NCI-H1694 treated with DMSO at 0.1 percent for 48 hours (cell line): ENCODE measurements at places on chromosomes 5 and 9.

DNA sequence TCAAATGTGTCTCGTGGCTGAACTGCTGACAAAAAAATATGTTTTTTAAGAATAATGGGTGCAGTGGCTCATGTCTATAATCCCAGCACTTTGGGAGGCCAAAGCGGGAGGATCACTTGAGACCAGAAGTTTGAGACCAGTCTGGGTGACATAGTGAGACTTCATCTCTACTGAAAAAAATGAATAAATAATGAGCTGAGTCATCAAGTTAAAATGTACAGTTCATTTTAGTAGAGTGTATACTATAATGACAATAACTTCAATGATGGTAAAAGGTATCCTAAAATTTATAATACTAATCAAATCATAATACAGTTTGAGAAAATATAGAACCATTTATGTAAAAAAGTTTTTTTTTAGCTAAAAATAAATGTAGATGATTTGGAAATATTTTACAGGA, 37.9 kb upstream of the TJP2 start:
- no peak for DNase-seq

DNA sequence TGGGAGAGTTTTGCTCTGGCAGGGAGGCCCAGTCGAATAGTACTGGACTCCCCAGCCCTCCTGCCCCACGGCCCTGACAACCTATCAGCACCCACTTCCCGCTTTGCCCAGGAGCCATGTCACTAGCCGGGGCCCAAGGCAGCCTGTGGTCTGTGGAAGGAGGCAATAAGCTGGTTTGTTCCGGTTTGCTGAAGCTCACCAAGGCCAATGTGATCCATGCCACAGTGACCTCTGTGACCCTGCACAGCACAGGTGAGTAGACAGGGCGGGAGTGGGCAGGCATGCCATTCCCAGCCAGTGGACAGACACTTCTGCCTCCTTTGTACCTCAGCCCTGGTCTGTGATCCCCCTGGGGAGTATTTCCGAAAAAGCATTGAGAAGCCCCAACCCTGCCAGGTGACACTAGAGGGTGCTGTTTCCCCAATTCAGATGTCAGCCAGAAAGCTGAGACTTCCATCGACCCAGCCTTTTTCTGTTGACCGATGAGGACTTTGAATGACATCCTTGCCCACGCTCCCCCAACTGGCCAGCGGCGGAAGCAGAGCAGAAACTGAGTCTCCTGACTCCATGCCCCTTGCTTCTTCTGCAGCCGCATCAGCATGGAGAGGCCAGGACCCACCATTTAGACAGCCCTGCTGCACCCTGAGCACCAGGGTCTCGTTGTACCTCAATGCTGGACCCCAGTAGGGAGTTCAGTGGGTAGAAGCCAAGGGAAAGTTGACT, 9.6 kb downstream of the PCYOX1L start:
- peak; percentile 38 for DNase-seq

- no peak for DNase-seq
Measured at GRCh38 chr5:142221091-142221860, 103.5 kb downstream of the SPRY4 start.

DNA sequence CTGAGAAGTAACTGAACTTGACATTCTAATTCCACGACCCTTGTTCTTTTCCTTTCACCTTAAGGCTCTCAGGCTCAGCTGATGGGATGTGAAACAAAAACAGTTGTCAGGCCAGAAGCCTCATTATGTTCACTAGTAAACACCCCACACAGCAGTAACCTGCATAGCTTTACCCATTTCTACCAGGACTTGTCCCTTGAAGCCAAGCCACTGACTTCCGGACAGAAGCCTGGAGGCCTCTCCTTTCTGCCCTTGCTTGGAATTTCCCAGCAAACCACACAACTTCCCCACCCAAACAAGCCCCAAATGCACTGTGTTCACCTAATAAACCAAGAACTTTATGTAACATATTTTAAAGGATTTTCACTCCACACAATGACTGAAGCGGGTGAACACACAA, 19.6 kb downstream of the PRUNE2 start:
- no peak for DNase-seq

DNA sequence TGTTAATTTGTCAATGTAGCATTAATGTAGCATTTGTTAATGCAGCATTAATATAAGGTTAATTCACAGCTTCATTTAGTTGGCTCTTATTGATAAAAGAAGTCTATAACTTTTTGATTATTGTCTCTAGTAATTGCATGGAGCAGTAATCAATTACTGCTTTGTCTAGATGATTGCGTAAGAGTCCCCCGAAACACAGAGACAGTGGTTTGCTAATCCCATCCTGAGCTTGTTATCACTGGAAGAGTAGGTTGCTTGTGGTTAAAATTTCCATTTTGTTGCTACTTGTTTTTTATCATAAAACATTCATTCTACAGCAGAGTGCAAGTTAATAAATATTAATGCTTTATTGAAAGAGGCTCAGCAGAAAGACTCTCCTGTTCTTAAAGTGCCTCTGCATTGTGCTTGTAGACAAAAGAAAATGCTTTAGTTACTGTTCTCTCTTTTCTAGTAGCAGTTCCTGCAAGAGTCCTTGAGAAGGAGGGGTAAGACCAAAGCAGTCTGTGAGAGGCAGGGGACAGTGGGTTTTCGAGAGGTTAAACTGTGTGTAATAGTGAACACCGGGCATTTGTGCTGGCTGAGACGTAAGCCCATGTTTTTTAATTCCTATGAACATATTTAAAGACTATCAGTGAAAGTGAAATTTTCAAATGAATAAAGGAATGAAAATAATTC, 291.7 kb downstream of the TRPM3 start:
- DNase-seq = no peak

DNA sequence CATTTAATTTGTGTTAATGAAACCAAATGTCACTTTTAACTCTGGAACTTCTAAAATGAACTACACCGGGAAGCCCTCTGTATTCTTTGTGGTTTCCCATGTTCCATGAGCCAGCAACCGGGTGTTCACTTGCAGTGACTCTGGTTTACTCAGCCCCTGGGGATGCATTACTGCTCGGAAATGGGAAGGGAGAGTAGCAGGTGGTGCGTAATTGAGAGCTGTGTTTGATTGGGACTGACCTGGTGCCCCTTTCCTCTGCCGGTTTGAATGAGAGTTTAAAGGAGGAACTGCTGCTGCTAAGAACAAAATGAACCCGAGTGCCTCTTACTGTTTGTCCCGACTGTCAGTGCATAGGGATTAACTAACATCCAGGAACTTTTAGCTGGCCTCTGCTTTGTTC, 100.1 kb upstream of the DHFR start:
- DNase-seq = peak; percentile 58

GRCh38 chr9:108386859-108387384, 468.9 kb downstream of the ACTL7B start:
- DNase-seq = no peak

DNA sequence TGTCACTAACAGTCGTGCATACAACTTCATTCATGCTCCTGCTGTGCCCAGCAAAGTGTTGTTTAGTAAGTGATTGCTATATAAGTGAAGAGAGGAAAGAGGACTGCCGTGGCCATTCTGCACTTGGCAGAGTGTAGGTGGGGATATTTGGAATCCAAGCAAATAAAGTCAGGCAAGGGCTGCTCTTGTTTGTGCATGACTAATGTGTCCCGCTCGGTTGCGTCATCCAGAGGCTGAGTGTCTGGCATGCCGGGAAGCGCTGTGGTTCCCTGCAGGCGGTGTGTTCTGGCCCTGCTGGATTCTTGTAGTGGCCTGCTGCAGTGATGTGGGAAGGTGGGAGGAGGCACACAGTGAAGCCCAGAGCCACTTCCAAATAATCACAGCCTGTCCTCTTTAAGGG, 136.9 kb upstream of the ANKH start:
- DNase-seq = no peak

GRCh38 chr9:136189394-136190236, 15.3 kb downstream of the LHX3 start:
- DNase-seq = no peak

DNA sequence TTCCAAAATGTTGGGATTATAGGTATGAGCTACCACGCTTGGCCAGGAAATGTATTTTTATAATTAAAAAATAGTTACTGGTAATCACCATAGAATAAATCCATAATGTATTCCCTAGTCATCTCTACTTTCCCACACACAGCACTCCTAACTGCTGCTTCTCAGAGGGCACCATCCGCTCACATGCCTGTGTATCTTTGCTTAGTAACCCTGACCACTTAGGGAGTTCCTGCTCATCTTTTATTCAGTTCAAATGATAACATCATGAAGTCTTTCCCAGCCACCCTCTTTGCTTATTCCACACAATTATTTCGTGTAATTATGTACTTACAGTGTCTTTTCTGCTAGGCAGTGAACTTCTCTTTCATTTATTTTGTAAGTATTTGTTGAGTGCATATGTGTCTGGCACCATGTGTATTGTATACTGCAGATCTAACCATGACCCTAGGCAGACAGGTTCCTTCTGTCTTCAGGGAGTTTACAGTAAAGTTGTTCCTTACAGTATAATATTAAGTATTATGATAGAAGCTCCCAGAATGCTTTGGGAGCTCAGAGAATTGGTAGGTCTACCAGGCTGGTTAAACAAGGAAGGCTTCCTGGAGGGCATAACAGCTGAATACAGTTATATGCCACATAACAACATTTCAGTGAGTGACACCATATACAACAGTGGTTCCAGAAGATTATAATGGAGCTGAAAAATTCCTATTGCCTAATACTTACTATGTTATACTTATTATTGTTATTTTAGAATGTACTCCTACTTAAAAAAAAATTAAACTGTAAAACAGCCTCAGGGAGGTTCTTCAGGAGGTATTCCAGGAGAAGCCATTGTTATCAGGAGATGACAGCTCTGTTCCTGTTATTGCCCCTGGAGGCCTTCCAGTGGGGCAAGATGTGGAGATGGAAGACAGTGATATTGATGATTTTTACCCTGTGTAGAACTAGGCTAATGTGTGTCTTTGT, 39.2 kb downstream of the DCAF10 start:
- DNase-seq = no peak

DNA sequence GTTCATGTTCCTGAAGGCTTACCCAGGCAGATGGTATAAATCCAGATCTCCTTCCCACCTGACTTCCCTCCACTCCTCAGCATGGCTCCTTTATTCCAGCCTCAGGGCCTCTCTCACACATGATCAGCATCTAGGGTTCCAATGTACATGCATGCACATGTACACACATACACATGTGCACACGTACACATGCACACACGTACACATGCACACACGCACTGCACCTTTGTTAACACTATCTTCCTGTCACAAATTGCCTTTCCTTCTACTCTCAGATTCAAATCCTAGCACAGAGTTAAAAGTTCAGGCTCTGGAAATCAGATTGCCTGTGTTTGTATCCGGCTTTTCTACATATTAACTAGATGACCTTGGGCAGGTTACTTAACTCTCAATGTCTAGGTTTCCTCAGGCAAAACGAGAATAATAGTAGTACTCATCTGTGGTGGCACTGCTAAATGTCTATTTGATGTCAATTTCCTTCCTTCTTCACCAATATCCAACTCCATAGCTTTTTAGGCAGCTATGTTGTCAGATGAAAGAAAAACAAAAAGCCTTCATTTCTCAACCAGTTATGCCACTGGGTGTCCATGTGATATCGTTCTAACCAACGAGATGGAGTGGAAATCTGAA, 12.8 kb upstream of the SELENOP start:
- no peak for DNase-seq

DNA sequence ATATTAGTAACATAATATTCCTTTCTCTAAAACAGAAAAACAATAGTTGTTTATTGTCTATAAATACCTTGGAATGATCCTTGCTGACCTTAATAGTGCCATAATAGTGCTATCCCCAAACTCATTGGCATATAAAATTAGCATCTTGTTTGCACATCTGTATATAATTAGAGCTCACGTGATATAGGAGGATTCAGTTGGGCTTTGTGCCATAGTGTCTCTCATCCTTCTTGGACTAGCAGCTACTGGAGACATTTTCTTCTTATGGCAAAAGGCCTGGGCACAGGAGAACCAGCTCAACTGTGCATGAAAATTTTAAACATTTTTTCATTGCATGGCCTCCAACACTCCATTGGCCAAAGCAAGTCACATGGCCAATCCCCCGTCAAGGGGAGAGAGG, 342.5 kb downstream of the SPATA31D1 start:
- DNase-seq = no peak

DNA sequence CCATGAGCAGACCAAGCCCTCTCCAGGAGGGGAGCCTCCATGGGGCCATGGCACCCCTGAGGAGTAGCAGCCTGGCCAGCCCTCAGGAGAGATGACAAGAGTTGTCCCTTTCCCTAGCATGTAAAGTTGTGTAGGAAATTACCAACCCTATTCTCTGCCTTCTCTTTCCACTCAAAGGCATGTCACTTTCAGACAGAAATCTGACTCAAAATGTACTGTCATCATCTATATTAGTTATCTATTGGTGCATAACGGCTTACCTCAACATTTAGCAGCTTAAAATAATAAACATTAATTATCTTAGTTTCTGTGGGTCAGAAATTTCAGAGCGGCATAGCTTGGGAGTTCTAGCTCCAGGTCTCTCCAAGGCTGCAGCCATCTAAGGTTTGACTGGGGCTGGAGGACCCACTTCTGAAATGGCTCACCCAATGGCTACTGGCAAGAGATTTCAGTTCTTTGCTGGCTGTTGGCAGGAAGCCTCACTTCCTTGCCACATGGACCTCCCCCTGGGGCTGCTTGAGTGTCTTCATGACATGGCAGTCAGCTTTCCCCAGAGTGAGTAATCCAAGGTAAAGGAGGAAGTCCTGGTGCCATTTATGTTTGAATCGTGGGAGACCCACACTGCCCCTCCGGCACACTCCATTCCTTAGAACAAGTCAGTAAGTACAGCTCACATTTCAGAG, 632.3 kb downstream of the CCDC171 start:
- DNase-seq = no peak
